NCI-H1930 (cell line): ENCODE measurements at places on chromosomes 3 and 15.

GRCh38 chr3:4720316-4721075 is 227.3 kb downstream of the ITPR1 start:
- DNase-seq = no peak

DNA sequence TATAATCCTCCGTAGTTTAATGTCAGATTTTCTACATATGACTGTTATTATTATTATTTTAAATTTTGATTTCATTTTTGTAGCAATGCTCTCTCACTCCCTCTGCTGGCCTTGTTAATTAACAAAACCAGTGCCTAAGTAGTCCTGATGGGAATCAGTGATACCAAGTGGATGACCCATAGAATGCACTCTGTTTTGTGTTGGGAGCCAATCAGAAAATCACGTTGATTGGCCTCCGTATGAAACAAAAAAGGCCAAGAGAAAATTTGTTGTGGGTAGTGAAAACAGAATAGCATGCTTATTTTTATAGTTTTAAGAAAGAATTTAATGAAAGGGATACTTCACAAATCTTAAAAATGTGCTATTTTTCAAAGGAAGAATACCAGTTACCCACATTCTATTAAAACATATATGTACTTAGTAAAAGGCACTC is 34.4 kb upstream of the MEIS2 start:
- no peak for DNase-seq

DNA sequence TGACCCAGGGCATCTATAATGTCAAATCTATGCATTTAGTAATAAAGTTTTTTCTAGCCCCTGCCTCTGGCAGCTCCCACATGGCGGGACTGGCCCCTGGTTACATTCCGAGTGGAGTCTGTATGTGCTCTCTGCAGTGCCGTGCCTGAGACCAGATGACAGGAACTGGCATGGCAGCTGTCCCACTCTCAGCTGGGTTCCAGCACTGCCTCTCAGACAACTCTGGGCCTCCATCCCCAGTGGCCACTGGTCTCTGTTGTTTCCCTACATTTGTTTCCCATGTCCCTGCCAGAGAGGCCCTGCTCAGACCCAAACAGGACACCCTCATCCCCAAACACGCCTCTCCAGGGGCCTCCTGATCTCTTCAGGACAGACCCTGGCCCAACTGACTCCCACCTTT is 109.3 kb downstream of the OCA2 start:
- DNase-seq = no peak

DNA sequence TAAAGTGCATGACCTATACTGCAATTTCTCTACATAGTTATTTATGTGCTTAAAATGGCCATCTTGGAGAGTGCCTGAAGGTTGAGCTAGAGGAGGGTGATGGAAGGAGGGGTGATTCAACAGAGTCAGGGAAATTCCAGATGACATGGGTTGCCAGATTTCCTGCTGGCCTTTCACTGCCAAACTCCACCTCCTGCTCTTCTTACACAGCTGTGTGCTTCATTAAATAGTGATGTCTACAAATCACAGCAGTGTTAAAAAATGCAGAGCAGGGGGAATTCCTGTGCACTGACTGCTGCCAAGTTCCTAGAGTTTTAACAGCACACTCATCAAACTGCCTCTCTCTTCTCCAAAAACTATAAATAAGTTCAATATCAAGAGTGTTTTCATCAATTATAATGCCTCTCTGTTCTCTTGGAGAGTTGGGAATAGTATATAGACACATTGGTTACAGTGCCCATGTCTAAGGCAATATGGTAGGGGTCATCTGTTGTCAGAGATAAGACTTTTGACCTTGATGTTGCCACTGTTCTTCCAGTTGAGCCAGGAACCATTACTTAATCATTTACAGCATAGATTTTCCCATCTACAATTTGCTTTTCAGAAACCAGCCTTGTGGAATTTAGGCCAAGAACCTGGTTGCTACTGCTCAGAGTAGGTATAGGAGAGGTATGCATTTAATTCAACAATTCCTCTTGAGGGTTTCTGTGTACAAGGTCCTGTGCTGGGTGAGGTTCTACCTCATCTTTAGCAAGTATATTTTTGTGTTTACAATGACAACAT is 79.6 kb downstream of the TP63 start:
- DNase-seq = no peak

DNA sequence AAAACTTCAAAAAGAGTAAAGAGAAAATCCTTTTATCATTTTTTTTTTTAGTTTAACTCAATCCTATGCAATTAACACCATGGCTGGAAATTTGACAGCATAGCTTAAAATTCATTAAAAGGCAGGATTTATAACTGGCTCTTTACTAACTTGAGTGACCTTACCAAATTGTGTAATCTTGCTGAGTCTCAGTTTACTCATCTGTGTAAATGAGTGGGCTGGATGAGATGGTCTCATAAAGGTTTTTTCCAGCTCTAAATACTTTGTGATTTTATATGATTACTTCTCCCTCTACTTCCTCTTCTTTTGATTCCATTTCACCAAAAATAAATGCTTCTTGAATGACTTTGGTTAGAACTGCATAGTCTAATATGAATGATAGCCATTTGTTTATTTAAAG is 234.9 kb upstream of the SATB1 start:
- DNase-seq = no peak

- peak; percentile 5 for DNase-seq
Measured at GRCh38 chr3:196537319-196537984, 22.3 kb upstream of the SMCO1 start.

DNA sequence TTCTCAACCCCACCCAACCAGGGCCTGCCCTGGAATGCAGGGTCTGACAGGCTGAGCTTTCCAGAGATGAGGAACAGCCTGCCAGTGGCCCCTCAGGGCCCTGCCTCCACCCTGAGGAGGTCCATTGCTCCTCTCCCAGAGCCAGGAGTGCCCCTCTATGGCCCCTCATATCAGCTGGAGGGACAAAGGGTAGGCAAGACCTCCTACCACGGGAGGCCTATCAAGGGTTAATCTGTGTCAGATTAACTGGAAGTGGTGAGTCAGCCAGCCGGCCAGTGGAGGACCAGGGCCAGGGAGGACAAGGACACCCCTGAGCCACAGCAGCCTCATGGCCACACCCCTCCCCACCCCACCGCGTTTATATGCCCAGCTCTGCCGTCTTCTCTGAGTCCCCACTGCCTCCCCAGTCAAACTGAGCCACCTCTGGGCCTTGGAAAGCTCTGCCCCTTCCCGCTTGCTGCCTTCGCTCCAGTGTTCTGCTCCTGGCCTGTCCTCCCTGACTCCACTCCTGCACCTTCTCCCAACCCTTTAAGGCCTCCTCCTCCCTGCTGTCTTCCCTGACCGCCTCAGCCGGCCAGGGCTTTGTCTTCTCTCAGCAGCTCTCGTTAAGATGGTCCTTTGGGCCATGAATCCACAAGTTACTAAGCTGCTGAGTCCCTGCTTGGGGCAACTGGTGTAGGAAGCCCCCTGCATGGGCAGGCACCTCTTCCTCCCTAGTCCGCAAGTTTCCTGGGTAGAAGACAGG is 6.5 kb downstream of the CCDC33 start:
- DNase-seq = no peak

GRCh38 chr15:80861731-80862170 is 82.6 kb downstream of the CEMIP start:
- no peak for DNase-seq

DNA sequence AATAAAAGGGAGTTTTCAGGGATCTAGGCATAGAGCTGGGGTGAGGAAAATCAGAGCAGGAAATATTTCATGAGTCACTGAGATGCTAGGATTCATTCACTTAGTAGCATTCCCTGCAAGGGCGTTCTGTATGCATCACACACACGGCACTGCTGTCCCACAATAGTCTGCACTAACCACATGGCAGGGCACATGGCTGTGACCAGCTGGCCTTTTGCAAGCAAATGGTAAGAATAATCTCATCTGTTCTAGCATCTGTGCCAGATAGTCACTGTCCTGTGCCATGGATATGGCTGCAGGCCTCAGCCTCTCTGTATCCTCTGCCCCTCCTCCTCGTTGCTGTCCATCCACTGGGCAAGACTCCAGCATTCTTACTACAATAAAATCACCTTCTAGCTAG is 37.8 kb downstream of the BOC start:
- no peak for DNase-seq

GRCh38 chr3:115551016-115551415 is 72.3 kb upstream of the GAP43 start:
- no peak for DNase-seq

DNA sequence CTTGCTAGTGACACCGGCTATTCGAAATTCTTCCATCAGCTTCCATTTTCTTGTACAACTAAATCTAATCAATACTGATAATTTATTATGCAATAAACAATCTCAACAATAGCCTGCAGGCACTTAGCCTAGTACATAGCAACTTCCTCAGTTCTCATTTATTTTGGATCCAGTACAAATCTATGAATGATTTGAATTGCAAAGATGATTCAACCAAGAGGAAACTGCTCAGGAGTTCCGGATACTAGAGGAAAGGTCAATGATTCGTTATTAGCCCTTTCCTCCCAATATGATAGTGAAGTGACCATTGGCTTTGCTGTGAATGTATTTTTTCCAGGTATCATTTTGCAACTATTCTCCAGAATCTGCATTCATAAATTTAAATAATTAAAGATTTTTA is 827.0 kb downstream of the CADM2 start:
- DNase-seq = no peak

DNA sequence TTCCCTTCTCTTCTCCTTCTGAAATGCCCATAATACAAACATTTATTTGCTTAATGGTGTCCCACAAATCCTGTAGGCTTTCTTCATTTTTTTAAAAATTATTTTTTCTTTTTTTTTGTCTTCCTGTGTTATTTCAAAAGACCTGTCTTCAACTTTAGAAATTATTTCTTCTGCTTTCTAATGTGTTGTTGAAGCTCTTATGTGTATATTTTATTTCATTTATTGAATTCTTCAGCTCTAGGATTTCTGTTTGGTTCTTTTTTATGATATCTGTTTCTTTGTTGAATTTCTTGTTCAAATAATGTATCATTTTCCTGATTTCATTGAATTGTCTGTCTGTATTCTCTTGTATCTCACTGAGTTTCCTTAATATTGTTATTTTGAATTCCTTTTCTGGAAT is 63.1 kb downstream of the AP4E1 start:
- no peak for DNase-seq

- DNase-seq = no peak
Measured at GRCh38 chr3:105328338-105328730, 38.4 kb upstream of the ALCAM start.

- no peak for DNase-seq
Measured at GRCh38 chr3:150222691-150223489, 185.2 kb upstream of the TSC22D2 start.

- DNase-seq = no peak
Measured at GRCh38 chr3:46742992-46743585, 25.4 kb upstream of the PRSS50 start.

- no peak for DNase-seq
Measured at GRCh38 chr15:85073556-85074194, 92.0 kb downstream of the PDE8A start.

- no peak for DNase-seq
Measured at GRCh38 chr3:31873254-31873820, 107.7 kb downstream of the OSBPL10 start.

GRCh38 chr3:56484525-56485032 is 16.3 kb upstream of the ERC2 start:
- DNase-seq = no peak

DNA sequence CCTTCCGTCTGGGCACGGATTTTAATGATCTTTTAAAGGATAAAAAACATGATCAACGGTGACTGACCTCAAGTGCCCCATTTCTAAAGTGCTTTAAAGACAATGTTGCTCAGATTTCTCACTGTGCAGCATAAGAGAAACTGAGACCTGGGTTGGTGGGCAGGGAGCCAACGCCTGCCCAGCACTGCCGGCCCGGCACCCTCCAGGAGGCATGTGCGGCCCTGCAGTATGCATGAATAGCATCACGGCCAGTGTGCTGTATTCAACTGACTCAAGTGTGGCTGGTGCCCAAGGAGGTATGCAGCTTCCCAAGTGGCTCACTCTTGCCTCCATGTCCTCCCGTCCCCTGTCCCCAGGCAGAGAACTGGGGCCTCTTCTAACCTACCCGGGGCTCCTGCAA is 30.3 kb downstream of the SEC61A1 start:
- DNase-seq = no peak

DNA sequence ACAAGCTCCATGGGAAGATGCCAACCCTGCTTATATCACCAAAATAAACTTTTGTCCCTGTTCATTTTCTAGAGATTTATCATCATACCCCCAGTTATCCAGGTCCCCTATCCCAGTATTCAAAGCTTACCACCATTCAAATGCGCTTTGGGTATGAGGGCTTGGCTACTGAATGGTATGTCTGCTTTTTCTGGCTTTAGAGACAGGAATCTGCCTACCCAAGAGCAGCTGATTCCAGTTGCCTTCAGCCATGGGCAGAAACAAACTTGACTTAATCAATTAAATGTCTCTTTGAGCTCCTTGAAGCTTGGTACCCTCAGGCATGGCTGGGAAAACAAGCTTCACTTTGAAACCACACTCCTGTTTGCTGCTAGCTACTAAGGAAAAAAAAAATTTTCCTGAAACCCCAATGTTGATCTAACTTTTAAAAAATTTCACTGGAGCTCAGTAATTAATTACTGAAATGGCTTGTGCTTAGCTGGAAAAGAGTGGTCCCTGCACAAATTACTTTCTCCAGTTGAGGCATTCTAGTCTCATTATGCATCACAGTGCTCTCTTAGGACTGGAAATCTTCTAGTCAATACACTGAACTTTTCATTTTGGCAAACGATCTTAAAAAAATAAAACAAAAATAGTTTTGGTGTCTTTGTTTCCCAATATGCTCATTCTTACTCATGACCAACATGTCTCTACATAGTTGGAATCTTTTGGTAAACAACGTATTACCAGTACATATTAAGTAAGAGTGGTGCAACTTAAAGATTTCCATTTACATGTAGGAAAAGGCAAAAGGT is 242.8 kb downstream of the DTWD1 start:
- DNase-seq = no peak

GRCh38 chr15:31080591-31081014 is 20.9 kb downstream of the TRPM1 start:
- no peak for DNase-seq

DNA sequence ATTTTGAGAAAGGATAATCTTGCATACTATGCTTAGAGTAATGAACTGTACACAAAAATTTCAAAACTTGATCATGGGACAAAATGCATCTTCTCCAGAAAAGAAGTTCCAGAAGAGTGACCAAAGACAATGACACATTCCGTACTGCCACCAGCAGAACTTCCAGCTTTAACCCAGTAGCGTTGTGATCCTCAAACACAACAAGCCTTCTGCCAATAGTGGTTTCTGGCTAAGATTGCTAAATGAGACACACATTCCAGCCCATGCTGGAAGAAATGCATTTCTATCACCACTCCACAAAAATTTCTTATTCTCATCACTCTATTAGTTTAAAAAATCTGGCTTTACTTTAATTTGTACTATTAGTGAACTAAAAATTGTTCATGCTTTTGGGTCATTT is 334.9 kb downstream of the TBC1D5 start:
- DNase-seq = no peak
